ENCODE measurements at places on chromosomes 12 and 14.

DNA sequence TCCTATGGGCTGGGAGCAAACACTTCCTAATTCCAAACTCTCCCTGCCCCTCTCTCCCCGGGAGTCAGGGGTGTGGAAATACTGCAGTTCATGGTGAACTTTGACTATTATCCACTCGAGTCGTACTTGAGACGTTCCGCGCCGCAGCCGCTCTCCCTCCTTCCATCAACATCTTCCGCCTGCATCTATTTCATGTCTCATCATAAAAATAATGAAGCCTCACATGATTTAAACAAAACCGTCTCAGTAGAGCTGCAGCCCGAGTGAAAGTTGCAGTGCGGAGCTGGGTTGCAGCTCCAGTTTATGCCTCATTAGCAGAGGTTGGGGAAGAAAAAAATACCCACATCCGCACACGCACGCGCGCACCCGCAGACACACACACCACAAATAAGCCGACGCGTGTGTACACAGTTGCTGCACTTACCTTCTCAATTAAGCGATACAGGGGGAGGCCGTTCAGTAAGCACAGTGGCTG lies 283 bp downstream of the LMO3 start:
- peak; percentile 75 for DNase-seq

GRCh38 chr12:50953047-50953446 lies 703 bp downstream of the HIGD1C start:
- DNase-seq = no peak

DNA sequence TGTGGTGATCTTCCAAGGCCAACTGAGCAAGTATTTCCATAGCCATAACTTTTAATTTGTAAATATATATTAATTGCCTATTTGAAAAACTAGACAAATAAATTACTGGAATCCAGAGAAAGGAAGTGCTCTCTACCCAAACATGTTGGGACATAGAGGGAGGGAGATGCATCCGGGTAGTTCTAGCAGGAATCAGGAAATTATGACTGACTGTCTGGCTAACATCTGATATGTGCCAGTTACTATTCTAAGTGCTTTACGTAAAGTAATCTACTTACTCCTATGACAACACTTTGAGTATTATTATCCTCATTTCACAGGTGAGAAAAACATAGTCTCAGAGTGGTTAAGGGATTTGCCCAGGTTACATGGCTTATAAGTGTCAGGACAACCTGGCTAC lies 147.7 kb upstream of the VASH1 start:
- no peak for DNase-seq

GRCh38 chr12:86148071-86148470 lies 108.1 kb downstream of the MGAT4C start:
- no peak for DNase-seq

- no peak for DNase-seq
Measured at GRCh38 chr12:58877243-58877743, 43.0 kb downstream of the LRIG3 start.

- DNase-seq = no peak
Measured at GRCh38 chr14:99664937-99665273, 19.2 kb upstream of the CYP46A1 start.

DNA sequence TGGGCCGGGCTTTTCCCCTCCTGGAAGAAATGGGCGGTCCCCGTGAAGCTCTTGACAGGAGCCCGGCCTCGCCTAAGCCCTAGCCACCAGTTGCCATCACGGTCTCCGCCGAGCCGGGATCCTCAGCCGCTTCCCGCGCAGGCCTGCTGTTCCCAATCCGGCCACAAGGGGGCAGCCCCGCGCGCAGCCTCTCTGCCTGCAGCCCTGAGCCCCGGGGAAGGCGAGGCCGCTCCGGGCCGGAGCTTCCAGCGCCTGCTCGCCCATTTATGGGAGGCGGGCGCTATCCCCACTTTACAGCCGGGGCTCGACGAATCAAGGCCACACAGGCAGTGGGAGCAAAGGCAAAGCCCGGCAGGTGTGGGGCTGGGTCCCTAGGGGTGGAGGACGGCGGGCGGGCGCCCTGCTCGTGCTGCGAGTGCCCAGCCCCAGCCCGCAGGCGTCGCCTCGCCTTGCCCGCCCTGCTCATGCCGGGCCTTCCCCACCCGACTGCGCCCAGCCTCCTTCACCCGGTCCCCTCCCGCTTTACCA lies 61.5 kb downstream of the LGMN start:
- DNase-seq = peak; percentile 85

- DNase-seq = no peak
Measured at GRCh38 chr14:96130391-96130790, 74.2 kb upstream of the BDKRB2 start.

- peak; percentile 80 for DNase-seq
Measured at GRCh38 chr12:16881986-16882570, 276.1 kb upstream of the LMO3 start.

DNA sequence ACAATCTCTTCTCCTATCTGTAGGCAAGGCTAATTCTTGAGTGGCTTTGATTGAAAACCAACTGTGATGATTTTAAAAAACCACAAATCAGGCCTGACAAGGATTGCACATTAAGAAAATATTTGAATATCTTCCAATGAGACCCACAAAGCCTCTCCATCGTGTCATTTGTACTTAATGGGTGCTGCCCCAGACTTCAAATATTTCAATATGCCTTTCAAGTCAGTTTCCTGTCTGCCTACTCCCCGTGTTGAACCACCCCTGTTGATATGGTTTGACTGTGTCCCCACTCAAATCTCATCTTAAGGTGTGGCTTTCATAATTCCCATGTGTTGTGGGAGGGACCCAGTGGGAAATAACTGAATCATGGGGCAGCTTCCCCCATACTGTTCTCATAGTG lies 159.7 kb upstream of the EGLN3 start:
- DNase-seq = no peak

DNA sequence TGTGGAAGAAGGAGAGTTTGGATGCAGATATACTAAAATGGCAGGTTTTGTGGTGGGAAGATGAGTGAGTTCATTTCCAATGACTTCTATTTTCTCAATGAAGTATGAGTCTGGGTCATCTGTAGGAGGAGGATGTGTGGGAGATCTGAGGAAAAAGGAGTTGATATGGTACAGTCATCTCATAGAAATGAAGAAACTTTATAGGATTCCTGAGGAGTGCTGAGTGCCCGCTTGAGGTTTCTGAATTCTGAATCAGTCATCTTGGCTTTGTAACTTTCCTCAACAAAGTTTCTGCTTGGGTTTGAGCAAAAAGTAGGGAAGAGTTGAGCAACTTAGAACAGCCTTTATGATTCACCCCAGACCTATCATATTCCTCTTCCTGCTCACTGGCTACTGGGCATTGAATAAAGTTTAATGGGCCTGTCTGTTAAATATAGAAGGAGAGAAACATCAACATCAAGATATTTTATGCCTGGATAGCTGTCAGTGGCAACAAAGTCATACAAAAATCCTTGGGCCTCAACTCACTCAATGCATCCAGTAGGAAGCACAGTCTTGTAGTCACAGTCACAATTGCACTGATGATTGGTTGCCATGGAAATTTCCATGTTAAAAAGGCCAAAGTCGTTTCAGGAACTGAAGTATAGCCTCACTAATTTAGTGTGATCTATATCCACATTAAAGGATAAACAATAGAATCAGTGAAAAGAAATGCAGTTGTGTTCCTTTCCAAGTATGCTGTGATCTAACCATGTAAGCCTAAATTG lies 284.7 kb downstream of the DUSP6 start:
- no peak for DNase-seq

DNA sequence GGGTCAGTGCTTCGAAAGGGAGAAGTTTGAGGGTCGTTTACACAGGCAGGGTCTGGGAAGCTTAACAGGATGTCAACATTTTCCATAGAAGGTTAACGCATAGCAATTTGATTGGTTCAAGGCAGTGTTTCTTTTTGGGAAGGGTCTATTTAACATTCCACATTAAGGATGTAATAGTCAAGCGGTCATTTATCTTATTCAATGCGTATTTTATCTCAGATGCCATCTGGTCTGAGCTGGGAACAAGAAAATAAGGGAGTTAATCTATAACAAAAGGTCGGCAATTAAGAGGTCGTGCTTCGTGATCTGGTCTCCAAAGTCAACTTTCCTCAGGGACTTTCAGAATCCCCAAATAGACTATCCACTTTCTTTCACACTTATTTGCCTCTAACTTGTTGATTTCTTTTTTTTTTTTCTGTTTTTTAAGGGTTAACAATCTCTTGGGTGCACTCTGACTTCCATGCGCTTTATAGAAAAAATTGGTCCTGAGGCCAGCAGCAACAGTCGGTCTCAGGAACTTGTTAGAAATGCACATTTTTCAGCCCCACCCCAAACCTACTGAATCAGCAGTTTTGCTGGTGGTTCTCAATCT lies 550 bp upstream of the RESF1 start:
- no peak for DNase-seq

GRCh38 chr12:95066091-95066855 lies 7.1 kb downstream of the NR2C1 start:
- DNase-seq = no peak

DNA sequence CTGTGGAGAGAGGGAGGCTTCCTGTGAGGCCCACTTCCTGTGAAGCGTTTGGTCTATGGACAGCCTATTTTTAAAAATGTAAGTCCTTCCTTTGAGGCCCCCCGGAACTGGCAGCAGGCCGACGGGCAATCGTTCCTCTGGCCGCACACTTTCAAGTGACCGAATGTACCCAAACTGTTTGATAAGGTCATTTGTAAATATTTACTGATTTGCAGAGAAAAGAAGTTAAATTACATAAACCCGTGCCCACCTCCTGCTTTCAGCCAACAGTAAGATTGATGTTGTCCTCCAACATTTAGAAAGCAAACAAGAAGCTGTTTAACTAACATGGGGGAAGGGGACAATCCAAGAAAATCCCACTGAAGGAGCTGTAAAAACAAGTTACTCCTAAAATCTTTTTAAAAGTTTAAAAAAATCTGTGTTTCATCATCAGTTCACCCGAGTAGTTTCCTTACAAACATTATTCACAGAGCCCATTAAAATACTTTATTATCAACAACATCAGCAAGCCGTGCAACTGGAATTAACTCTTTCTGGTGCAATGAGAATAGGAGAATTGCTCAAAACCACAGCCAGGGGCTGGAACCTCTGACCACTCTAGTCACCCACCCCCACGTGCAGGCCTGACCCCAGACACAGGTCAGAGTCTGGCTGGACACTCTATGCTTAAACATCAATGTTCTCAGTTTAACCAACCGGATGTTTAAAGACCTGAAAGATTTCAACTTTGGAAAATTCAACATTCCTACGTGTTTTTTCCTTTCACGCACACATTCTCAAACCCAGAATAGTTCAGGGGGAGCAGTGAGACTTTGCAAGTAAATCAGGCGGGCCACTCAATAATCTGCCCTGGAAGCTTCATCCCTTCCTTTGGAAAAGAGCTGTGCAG lies 65.3 kb downstream of the FOXN3 start:
- DNase-seq = no peak

- peak; percentile 35 for DNase-seq
Measured at GRCh38 chr14:58788655-58789503, 151.1 kb downstream of the DACT1 start.

DNA sequence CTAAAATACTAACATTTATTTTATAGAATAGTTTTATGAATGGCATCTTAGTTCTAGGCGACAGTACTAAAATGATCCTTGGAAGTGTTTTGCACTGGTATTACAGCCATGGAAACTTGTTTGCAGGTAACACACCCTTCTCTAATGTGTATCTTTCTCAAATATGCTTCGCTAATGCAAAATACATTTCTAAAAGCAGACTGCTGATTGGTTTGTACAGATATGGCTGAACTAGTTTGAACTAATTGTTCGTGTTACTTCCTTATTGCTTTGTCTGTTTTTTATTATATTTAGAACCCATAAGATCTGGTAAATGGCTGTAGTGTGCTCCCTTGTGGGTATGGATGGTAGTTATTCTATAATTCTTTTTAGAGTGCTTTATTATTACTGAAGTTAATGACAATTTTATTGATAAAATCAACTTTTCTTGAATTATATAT lies 53.0 kb downstream of the ATF7IP start:
- no peak for DNase-seq

DNA sequence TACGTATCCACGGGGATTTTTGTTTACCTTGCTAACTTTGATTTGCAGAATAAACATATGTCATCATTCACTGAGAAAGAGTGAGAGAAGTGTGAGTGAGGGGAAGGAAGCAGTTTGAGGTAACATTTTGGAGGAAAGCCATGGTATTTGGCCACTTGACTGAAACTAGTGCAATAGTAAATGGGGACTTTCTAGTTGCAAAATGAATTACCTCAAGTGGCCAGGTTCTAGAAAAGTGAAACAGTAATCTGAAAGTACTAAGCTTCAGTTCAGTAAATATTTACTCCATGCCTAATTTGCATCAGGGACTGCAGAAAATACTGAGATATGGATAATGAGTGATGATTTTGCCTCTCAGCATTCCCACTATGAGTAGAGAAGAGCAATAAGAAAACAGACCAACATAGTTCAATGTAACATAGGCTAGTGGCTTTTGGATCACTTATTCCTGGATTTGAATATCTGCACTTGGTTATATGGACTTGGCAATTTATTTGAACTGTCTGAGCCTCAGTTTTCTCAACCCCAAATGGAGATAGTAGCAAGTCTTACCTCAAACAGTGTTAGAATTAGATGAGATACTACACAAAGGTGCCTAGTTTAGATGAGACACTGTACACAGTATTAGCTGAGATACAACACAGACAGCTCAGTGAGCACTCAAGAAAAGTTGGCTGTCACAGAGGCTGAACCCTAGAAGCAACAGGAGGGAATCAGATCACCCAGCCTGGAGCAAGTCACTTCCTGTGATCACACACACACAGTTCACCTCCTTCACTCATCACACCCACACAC lies 439.1 kb downstream of the NPAS3 start:
- DNase-seq = no peak

GRCh38 chr12:127494961-127495915 lies 771.7 kb upstream of the TMEM132C start:
- no peak for DNase-seq

- no peak for DNase-seq
Measured at GRCh38 chr12:61804301-61804700, 455.9 kb upstream of the USP15 start.

GRCh38 chr14:69346710-69347109 lies 51.4 kb downstream of the ERH start:
- no peak for DNase-seq

GRCh38 chr12:82090165-82090564 lies 268.0 kb downstream of the CCDC59 start:
- no peak for DNase-seq

GRCh38 chr14:28875934-28876571 lies 109.5 kb downstream of the FOXG1 start:
- peak; percentile 88 for DNase-seq

DNA sequence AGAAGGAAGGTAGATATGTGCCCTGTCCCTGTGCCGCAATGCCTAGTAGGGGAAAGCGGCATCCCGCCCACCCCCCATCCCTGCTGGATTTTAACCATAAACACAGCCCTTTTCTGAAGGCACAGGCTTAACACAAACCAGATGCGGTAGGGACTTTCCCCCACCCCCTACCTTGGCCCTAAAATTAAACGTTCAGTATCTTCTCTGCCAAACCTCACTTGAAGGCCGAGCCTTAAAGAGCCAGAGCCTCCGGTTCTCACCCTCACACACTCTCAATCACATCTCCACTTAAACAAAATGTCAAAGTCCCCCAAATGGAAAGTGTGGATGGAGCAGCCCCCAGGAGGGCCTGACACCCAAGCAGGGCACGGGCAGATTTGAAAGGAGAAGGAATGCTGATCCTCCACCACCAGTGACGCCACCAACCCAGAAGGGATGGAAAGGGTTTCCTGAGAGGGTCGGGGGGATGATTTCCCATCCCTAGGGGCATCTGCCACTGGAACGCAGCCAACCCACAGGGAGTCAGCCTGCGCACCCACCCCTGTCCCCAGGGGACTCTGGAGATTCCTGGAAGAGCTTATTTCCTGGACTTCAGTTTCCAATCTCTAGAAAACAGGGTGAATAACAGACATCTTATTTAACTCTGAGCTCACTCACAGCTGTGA lies 26.4 kb downstream of the ACTN1 start:
- no peak for DNase-seq
